ENCODE measurements at places on chromosomes 4 and X.

GRCh38 chr4:183011213-183011907, 87.7 kb upstream of the WWC2 start:
- ATAC-seq = no peak

DNA sequence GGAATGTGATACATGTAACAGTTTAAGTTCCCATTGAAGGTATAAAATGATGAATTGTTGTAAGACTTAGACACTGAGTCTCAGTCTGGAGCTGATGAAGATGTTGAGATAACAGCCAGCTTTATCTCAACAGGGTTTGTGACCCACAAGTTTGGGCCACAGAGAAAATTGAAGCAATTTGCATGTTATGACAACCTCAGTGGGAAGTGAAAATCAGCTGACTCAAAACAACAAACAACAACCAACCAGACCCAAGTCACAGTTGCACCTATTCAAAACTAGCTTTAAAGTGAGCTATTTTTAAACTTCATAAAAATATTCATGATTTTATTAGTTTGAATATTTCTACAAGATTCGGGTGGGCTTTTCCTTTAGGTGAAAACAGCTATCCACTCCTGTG, 8.0 kb downstream of the SFRP2 start:
- no peak for ATAC-seq

GRCh38 chr4:143335979-143336780, 496 bp upstream of the GAB1 start:
- ATAC-seq = peak; percentile 54

DNA sequence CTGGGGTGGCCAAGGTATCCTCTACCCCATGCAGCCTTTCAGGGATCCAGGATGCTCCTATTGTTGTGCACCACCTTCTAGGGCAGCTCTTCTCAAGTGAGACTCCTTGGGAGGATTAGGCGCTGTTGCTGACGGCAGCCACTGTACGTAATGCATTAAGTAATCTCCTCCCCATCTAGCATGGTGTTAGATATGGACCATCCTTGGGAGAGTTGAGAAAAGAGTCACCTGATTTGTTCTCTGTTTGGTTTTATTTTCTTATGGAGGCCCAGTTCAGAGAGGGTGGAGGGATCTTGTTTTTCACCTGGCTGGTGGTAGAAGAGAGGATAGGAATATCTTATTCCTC, 46.4 kb downstream of the GYG2 start:
- no peak for ATAC-seq

DNA sequence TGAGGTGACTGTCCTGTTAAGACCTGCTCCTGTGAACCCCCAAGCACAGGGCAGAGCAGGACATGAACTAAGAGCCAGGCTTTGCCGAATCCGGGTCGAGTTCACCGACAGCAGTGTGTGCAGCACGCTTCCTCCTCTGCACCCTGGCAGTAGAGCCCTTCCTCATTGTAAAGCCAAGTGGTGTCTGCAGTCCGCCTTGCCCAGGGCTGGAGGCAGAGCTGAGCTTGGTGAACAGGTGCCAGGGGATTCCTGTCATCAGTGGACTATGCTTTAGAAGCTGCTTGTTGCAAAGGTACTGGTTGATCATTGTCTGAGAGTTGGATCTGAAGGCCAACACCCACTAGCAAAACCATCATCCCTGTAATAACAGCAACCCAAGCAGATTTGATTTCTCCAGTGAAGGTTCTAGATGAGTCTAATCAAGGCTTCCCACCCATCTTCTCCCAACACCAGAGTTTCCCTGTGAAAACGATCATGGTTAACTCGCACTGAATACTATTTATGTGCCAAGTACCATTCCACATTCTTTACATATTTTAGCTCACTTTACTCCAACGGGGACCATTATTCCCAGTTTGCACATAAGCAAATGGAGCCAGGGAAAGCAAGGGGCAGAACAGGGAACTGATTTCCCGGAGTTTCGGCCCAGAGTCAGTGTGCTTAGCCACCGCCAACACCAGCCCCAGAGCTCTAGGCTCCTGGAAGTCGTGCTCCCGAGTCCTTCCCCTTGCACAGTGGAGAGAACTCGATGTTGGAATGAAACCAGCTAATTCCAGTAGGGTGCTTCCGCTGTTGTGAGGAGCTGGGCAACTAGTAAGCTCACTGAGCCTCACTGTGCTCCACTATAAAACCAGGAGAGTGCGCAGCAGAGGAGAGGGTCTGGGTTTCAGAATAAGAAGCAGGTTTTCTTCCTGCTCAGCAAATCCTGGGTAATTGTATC, 1.4 kb upstream of the SLC34A2 start:
- ATAC-seq = no peak

GRCh38 chrX:152674135-152674534, 24.5 kb upstream of the MAGEA3 start:
- no peak for ATAC-seq

DNA sequence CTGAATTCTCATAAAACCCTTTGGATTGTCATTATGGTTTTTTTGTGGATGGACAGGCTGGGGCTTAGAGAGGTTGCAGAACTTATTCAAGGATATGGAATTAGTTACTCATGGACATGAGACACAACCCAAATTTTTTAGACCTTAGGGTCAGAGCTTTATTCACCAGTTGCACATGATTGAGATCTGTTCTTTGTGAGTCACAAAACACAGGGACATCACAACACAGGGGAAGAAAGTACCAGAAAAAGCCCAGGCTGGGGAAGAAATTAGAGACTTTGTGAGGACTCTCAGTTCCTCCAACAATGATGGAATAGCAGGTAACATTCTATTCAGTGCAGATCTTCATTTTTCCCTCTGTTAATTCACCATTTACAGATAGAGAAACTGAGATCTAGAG, 602.4 kb upstream of the CPEB2 start:
- ATAC-seq = no peak

DNA sequence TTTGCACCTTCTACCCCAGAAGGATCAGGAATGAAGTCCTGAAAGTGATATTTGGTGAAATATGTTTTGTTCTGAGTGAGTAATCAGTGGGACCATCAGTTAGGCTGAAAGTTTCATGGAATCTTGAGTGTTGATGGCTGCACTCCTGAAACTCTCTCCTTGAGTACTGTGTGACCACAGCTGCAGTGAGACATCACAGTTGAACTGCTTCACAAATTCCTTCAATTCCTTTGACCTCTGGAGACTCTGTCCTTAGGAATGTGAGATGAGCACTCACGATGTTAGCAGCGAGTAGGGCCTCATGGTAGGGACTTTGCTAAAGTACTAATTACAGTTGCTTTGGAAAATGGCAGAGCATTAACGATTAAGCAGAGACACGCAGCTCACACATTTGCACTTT, 142.9 kb upstream of the SLC4A4 start:
- ATAC-seq = no peak

DNA sequence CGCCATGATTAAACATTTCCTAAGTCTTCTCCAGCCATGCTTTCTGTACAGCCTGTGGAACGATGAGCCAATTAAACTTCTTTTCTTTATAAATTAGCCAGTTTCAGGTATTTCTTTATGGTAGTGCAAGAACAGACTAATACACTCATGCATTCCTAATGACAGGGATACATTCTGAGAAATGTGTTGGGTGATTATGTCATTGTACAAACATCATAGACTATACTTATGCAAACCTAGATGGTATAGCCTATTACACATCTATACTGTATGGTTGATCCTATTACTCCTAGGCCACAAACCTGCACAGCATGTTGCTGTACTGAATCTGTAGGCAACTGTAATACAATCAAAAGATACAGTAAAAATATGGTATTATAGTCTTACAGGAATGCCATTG, 83.1 kb downstream of the ATOH1 start:
- no peak for ATAC-seq

All from activated CD4-positive, CD25-positive, alpha-beta regulatory T cell treated with anti-CD3 and anti-CD28 coated beads, Interleukin-2, amount 50 U/mL, for 24 hours (primary cell).